ENCODE measurements at places on chromosomes 12 and 14.

GRCh38 chr14:71931492-71932228 is 569 bp upstream of the RGS6 start:
- DNase-seq, result no peak

DNA sequence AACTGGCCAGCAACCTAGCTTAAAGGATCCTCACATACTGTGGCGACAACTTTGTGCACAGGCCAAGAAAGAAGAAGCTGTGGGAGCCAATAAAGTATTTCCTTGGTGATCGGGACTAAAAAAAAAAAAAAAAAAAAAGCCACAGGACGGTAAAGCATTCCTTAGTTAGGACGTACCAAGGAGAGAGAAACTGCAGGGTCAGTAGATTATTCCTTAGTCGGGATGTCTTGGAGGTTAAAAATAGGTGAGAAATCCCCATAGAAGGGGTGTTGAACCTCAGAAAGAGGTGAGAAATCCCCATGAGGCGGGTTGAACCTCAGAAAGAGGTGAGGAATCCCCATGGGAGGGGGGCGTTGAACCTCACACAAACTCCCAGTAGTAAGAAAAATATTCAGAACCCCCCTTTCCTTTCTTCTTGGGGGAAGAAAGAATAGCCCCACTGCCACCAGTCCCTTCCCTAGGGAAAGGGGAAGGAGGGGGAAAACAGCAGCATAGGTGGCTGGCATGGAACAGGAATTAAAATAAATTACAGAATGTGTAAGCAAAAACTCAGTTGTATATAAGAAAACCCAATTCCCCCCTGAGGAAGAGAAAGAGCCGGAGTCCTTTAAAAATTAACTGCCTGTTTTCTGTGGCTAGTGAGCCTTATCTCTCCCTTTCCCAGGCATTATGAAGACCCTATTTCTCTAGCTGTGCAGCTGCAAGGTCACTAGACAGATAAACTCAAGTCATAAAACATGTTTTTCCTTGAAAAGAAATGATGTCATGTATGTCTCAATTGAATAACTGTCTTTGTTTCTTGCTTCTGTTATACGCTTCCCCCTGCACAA is 26.8 kb downstream of the KLRK1 start:
- DNase-seq, result peak; percentile 56

- DNase-seq, result no peak
These were observed 476.5 kb downstream of the APAF1 start for GRCh38 chr12:99121546-99121945.

DNA sequence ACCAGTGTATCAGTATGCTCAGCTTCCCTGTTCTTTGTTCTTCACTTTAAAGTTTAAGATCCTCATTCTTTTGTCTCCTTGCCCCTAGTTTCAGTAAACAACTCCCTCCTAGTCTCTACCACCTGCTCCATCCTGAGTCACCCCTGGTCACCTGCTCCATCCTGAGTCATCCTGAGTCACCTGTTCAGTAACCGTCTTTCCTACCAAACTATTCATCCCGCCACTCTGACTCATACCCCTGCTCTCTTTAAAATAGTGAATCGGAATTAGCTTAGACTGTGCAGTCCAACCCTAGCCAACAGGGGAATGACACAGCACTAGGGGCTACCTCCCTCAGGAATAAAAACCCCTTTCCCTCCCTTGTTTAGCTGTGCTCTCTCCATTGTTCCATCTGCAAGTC is 888.1 kb upstream of the MDGA2 start:
- DNase-seq, result peak; percentile 3

- DNase-seq, result no peak
These were observed 75.5 kb upstream of the DCD start for GRCh38 chr12:54723379-54724256.

- DNase-seq, result peak; percentile 76
These were observed at the start of gene DYRK4 for GRCh38 chr12:4562034-4562657. Gene DYRK4 (plus strand): TSS chr12:4562208. CDS start chr12:4562246, 38 bp downstream.

DNA sequence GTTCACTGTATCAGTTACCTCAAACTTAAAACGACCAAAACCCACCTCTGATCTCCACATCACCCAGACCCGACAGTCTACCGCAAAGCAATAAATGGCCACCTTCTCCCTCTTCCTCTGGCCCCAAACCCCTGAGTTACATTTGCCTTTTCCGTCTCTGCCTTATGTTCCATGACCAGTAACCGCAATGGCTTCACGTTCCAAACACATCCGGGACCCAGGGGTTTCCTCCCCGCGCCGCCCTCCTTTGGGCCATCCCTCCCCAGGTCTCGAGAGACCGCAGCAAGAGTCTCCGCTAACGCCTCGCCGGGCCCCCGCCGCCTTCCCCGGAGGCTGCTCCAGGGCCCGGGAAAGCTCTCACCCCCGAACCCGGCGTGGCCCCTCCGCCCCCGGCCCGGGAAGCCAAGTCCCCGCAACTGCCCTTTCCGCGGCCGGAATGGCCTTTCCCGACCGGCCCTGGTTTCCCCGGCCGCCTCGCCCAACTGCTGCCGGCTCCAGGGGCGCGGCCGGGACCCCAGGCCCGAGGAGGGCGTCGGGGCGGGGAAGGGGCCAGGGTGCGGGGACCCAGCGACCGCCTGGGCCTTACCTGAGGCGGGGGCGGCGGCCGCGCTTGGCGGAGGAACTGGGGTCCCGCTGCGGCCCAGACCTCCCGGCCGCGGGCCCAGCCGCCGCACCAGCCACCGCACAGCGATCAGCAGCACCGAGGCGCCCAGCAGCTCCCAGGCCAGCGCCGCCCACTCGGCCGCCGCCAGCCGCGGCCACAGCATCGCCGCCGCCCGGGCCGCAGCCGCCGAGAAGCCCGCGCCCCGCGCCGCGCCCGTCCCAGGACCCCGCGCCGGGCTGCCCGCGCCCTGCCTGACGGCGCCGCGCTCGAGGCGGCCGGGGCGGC is at the start of gene ANKLE2:
TSS of gene ANKLE2 (minus strand) at position 801 of the 889 bp plus-strand sequence. CDS start at position 767, 34 bp downstream.
- DNase-seq, result peak; percentile 62

DNA sequence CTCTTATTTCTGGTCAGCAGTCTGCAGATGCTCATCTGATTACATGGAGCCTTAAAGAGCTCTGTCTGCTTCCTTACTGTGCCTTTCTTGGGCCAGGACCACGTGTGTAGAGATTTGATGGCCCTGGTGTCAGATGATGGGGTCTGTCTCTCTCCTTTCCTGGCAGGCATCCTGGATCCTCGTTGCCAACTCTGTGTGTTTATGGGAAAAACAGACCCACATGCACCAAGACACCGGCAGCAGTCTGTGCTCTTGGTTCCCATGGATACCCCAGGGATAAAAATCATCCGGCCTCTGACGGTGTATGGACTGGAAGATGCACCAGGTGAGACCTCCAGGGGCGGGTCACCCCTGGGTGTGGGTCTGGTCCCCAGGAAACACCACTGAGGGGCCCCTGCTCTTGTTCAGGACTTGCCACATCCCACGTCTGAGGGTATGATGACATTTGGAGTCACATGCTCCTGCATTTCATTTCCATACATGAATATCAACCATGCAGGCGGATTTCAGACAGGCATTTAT is 18.5 kb upstream of the ALDH2 start:
- no peak for DNase-seq

Measured in amniotic epithelial cell (primary cell).